Activated CD4-positive, alpha-beta T cell treated with anti-CD3 and anti-CD28 coated beads, Interleukin-10, Interleukin-2, amounts not matched to agents 100 ng/mL and 50 ng/mL, durations not matched to agents 16 hours and 8 hours (primary cell): ENCODE measurements at places on chromosomes 11 and 22.
A peak's percentile ranks its signal among the peaks of the same experiment; 100 is the strongest.

GRCh38 chr22:19285831-19286230 is 5.7 kb downstream of the CLTCL1 start:
- DNase-seq: no peak

DNA sequence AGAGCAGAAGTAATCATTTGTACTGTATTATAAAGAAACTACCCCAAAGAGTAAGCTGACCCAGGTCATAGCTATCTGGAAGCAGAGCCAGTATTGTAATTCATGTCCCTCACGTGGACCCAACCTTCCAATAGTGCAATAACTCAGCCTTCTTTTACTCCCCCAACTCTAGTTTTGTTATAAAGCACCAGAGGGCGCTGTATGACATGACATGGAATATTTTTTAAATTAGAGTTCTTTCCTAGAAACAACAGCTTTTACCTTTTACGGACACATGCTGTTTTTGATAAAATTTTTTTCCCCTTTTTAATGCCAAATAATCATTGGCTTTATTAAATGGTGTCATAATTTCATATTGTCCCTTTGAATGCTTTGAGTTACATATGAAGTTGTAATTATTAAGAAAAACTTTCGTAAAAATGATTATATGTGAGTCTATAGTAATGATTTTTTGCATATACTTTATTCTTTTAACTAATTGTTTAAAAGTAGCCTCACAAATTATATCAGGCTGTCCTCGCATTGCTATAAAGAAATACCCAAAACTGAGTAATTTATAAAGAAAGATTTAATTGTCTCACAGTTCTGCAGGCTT is 76.9 kb downstream of the DKK3 start:
- peak; percentile 43 for DNase-seq

DNA sequence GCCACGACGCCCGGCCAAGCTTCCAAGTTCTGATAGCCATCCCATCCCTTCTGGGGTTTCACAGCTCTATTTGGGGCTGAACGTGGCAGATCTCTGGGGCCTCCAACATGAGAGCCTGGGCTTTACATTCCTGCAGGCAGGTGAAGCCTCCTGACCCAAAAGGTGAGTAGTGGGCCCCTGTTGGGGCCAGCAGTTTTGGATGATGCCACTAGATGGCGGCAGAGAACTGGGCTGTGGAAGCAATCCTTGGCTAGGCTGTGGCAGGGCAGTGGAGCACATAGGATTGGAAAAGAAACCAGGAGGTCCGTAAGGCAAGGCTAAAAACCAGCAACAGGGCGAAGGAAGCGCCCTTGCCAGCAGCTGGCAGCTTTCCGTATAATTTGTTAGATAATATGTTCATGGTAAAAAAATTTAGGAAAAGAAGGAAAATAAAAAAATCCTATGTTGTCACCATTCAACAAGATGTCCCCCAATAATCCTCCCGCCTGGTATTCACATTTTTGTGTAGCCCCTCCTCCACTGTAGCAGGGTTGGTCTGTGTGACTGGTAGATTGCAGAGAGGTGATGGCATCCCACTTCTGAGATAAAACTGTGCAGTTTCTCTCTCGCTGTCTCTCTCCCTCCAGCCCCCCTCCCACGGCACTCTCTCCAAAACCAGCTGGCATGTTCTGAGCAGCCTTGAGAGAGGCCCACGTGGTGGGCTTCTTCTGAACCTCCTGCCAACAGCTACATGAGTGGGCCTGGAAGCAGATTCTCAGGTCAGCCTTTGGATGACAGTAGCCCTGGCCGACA is 43.6 kb upstream of the OR4B1 start:
- DNase-seq: peak; percentile 68

DNA sequence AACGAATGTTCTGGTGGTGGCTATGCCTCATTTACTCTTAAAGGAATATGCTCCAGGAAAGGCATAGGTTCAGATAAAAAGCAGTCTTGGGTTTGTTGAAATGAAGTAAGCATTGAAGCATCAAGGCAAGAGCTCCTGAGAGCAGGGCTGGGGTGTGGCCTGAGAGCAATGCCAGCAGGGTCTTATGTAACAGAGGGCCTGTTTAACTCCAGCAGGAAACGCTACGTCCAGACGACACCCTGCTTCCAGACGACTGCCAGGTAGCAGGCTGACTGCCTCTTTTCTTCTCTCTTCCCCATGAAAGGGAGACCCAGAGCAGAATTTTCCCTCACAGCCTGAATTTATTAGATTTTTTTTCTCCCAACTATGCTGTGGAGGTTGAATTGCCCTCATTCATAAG is 127.2 kb upstream of the SLC5A12 start:
- DNase-seq: no peak

GRCh38 chr11:19753451-19754106 is 40.9 kb downstream of the NAV2 start:
- no peak for DNase-seq

DNA sequence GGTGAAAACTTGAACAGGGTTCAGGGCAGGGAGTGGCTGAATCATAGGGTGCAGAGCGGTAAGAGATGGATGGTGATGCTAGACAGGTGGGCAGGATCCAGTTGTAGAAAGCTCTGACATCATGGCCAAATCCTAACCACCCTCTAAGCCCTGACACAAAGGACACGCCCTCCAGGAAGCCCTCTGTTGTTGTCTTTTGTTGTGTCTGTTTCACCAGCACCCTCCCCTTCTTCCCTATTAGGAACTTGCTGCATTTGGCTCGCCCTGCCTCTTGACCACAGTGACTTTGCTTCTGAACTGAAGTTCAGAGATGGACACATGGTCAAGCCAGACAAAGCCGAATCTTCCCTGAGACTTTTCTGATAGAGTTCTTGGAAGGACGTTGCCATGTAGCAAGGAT is 14.2 kb upstream of the APOL6 start:
- no peak for DNase-seq
